ENCODE measurements at places on chromosomes 3 and 15. TPM values are rescaled to one million over a fixed set of nuclear protein-coding genes. Genes with fewer than 3 reads are reported as not detected.
A peak's percentile ranks its signal among the peaks of the same experiment; 100 is the strongest.

GRCh38 chr15:95910643-95911212 lies 419.8 kb upstream of the NR2F2 start:
- H3K27ac ChIP-seq, result no peak overlapping the region
- no peak overlapping the region for H3K4me3 ChIP-seq
- H3K4me1 ChIP-seq, result no peaks in the 10 kb centered on the region
- no peaks in the 10 kb centered on the region for H3K36me3 ChIP-seq
- no peak for DNase-seq
- no peaks in the 10 kb centered on the region for H3K27me3 ChIP-seq

SLC28A2 gene
- not detected for total RNA-seq

- H3K27ac ChIP-seq, result no peak overlapping the region
- no peak for DNase-seq
- no peaks in the 10 kb centered on the region for H3K27me3 ChIP-seq
- no peaks in the 10 kb centered on the region for H3K4me1 ChIP-seq
These were observed 232.5 kb downstream of the UACA start for GRCh38 chr15:70530906-70531305.

SLC24A5 gene
- 0.29 TPM for total RNA-seq

GPD1L gene
- total RNA-seq, result 32.5 TPM

CHRNA3 gene
- not detected for total RNA-seq

DNA sequence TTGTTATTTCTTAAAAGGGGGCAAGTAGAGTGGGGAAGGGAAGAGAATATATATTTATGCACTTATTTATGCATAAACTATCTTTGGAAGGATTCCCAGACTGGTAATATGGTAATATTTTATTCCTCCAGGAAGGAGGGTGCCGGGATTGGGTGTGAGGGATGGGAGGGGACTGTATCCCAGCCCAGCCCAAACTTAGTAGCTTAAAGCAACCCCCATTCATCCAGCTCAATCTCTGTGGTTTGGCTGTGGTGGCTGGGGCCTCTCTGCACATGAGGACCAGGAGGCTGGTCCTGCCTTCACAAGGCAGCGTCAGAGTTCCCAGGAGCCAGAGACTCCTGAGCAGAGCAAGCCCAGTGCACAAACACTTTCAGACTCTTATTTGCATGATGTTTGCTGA lies 48.4 kb downstream of the CCNL1 start:
- no peaks in the 10 kb centered on the region for H3K27me3 ChIP-seq
- H3K4me1 ChIP-seq, result peaks cover 16% of the 10 kb centered on the region
- H3K4me3 ChIP-seq, result no peak overlapping the region
- no peak overlapping the region for H3K27ac ChIP-seq
- no peak for DNase-seq

DNA sequence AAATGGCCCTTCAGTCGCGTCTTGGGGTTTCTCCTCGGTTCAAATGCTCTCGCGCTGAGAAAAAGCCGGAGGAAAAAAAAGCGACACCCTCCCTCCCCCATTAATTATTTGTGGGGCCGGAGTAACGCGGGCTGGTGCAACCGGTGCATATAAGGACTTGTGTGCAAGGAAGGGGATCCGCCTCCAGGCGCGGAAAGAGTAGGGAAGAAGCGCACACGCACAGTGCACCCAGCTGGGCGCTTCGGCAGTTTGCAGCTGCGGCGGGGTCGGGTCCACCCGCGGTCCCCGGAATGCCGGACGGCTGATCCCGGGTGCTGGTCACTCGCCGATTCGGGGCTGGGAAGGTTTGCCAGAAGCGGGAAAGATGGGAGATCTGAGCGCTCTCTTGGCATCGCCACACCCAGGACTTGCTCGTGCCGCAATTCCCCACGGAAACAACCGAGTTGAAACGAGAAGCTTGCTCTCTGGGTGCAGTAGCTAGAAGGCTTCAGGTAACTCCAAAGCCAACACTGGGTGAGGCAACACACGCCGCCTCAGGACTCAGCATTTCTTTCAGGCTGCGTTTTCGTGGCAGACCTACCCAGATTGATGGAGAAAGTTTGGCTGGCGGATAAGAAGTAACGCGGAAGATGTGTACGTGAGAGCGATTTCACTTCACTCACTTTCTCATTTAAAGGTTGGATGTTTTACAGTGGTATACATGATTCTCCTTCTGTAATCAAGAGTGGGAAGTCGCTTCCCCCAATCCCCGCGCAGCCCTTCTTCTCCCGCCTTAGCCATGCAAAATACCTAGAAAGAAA lies 720 bp upstream of the TNIK start:
- H3K4me3 ChIP-seq, result peak overlapping the region; percentile 61
- H3K36me3 ChIP-seq, result no peaks in the 10 kb centered on the region
- H3K4me1 ChIP-seq, result no peaks in the 10 kb centered on the region
- DNase-seq, result peak; percentile 41

DNA sequence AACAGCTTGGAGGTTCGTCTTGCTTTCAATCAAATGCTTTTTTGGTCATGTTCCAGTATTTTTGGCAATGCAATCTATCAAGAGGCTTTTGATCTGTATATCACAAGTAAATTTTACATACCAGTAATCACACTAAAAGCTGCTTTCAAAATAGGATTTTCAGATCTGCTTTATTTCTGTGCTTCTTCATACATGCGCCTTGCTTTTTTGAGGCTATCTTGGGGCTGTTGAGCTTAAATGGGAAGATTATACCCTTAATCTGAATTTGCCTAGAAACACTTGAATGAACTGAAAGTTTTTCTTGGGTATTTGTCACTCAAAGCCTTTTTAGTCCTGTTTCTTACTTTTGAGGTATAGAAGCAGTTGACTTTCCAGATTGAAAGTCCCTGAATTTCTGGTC lies 62.1 kb upstream of the DCBLD2 start:
- no peak for DNase-seq
- H3K36me3 ChIP-seq, result no peaks in the 10 kb centered on the region
- no peak overlapping the region for H3K4me3 ChIP-seq
- H3K27me3 ChIP-seq, result no peaks in the 10 kb centered on the region
- no peak overlapping the region for H3K27ac ChIP-seq

DNA sequence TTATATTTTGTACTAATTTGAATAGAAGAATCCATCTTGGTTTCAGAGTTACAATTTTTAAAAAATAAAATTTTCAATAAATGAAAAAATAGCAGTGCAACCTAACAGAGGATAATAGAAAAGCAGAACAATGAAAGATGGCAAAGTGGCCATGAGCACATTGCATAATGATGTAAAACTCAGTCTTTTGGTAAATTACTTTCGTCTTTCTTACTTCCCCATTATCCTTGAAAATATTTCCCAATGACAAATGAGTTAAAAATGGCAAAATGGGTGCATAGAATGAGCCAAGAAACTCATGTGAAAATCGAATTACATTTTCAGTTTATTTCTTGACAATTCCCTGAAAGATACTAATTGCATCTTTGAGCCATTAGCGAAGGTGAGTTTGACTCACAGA lies 236.4 kb downstream of the CDIN1 start:
- no peaks in the 10 kb centered on the region for H3K27me3 ChIP-seq
- H3K36me3 ChIP-seq, result no peaks in the 10 kb centered on the region
- H3K4me3 ChIP-seq, result no peak overlapping the region
- DNase-seq, result no peak
- no peaks in the 10 kb centered on the region for H3K4me1 ChIP-seq

- no peak overlapping the region for H3K4me3 ChIP-seq
- no peak overlapping the region for H3K27ac ChIP-seq
- no peaks in the 10 kb centered on the region for H3K27me3 ChIP-seq
- no peaks in the 10 kb centered on the region for H3K4me1 ChIP-seq
These were observed 236.4 kb downstream of the KLF13 start for GRCh38 chr15:31563001-31563400.

DNA sequence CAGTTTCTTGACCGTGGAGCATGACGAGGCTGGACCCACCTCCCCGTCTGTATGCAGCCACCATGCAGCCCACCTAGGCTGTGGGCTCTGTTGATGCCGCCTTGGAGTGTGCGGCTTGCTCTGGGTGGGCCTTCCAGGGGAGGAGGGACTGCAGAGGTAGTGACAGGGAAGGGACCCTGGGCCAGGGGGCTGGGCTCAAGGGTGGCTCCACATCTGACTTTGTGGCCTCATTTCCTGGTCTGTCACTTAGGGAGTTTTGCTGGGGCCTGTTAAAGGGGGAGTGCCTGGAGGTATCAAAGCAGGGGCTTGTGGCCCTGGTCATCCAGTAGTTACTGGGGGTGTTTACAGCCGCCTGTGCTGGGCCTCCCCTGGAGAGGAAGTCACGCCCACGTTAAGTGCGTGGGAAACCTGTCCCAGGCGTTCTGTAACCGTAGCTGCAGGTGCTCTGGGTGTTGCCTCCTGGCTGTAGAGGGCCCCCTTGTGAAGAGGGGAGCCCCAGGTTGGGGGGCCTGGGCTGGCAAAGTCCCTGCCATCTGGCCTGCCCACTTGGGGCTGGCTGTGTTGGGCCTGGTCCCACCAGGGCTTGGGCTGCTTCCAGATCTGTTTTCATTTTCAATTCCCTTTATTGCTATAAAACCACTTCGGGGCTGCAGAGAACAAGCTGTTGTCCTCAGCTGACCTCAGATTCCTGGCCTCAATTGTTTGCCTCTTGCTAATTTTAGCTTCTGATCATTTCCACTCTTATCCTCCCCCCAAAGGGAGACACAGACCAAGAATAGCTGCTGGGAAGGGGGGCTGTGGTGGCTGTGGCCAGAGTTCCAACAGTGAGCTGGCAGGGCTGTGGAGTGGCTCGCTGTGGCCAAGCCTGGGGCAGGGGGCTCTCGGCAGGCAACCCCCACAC lies 26.5 kb downstream of the KLF13 start:
- peaks cover 9% of the 10 kb centered on the region for H3K4me1 ChIP-seq
- peak; percentile 49 for DNase-seq
- no peaks in the 10 kb centered on the region for H3K27me3 ChIP-seq
- H3K4me3 ChIP-seq, result no peak overlapping the region
- H3K27ac ChIP-seq, result peak overlapping the region; percentile 82
- no peaks in the 10 kb centered on the region for H3K36me3 ChIP-seq

- H3K27ac ChIP-seq, result no peak overlapping the region
- no peak for DNase-seq
- H3K36me3 ChIP-seq, result no peaks in the 10 kb centered on the region
- H3K27me3 ChIP-seq, result no peaks in the 10 kb centered on the region
These were observed 43.7 kb downstream of the PROS1 start for GRCh38 chr3:93930041-93930440.

DNA sequence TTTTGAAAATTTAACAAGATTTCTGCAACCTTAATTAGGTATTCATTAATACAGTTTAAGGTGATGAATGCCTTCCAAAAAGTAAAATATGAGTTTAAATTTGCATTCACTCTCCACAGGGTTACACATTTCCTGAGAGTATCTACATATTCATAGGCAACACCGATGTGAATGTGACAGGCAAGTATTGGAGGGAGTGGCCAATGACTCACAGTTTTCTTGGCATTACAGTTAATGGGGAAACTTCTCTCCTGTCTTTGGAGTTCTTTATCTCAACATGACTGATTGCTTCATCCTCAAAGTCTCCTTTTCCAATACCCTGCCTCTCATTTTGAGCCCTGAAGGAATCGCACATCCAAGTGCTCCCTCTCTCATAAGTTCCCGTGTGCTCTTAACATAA lies 181.9 kb upstream of the CHL1 start:
- no peaks in the 10 kb centered on the region for H3K36me3 ChIP-seq
- no peak for DNase-seq
- H3K4me3 ChIP-seq, result no peak overlapping the region
- no peak overlapping the region for H3K27ac ChIP-seq

DNA sequence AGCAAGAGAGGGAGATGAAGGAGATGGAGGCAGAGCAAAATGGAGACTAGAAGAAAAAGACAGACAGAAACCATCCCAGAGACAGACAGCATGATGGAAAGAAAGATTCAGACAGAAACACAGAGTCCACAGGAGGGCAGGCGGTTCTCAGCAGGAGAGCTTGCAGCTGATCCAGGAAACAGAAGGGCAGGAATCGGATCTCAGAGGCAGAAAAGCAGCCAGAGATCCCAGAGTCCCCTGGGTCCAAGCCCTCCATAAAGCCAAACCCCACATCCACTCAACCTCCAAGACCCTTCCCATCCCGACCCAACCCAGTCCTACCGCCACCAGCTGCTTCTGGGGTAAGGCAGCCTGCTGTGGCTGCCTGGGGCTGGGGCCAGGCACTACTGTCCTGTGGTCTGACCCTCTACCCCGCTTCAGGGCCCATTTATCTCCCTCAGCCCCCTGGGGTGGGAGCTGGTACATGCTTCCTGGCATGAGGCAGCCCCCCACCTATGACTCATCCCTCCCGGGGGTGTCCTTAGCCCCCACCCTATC lies at the start of gene UCN2:
Gene UCN2 (minus strand): TSS at position 400 of the 537 bp plus-strand sequence. CDS start 657 bp downstream, outside the sequence.
- no peak within 1 kb of the TSS for H3K27ac ChIP-seq
- no peak within 1 kb of the TSS for H3K4me3 ChIP-seq
- H3K4me1 ChIP-seq, result no peaks in the 10 kb centered on the region
- H3K36me3 ChIP-seq, result no peaks in the 10 kb centered on the region

ZNF860 gene
- 2.8 TPM for total RNA-seq

DNA sequence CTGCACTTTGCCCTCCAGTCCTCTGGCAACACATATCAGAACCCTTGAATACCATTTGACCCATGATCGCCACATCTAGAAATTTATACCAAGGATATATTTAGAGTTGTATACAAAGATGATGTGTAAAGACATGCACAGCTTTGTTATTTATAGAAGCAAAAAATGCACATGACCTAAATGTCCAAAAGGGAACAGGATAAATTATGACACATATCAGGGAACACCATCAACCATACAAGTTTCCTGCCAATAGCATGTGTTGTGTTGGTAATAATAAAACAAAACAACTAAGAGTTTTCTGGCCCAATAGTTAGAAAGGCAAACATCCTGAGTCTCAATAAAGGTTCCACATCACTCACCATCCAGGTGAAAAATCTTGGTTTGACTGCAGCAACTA lies 51.5 kb downstream of the AAGAB start:
- no peaks in the 10 kb centered on the region for H3K4me1 ChIP-seq
- no peaks in the 10 kb centered on the region for H3K36me3 ChIP-seq
- H3K27ac ChIP-seq, result no peak overlapping the region
- no peak overlapping the region for H3K4me3 ChIP-seq
- H3K27me3 ChIP-seq, result no peaks in the 10 kb centered on the region

- no peak overlapping the region for H3K4me3 ChIP-seq
- no peak overlapping the region for H3K27ac ChIP-seq
- no peaks in the 10 kb centered on the region for H3K4me1 ChIP-seq
- H3K36me3 ChIP-seq, result no peaks in the 10 kb centered on the region
These were observed 393.1 kb upstream of the ATP11B start for GRCh38 chr3:182399978-182400737.
